GM04503 (cell line): ENCODE measurements at places on chromosomes 6 and 20.

DNA sequence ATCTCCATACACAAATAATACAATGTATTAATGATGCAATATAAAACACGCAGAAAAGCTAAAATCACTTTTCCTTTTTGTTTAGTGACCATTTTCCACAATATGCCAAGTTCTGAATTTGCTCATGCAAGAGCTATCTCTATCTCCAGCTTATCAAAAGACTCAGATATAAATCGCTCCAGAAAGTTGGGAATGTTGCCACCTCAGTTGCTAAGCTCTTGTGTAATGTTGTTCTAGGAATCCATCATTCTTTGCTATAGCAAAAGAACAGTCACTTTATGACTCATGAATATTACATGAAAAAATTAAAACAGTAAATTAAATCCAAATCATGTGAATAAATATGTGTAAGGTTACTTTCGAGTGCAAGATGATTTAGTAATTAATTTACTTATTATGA lies 8.7 kb downstream of the PLAGL1 start:
- DNase-seq, result no peak

GRCh38 chr20:48879612-48880245 lies 41.8 kb upstream of the ARFGEF2 start:
- DNase-seq, result no peak

DNA sequence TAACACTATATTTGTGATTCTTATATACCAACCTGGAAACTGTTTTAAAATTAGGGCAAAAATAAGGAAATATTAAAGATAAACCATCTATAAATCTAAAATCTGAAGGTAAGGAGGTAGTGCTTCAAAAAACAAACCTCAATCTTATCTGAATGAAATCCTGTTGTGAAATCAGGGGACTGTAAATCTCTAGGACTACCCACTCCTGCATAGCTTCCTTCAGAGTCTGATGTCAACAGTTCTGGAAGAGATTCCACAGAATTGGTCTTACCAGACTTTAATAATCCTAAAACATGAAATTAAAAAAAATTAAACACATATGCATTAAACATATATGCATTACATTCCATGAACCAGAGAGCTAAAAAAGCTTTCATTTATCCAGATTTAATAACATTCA lies 51.4 kb downstream of the IBTK start:
- DNase-seq, result no peak

DNA sequence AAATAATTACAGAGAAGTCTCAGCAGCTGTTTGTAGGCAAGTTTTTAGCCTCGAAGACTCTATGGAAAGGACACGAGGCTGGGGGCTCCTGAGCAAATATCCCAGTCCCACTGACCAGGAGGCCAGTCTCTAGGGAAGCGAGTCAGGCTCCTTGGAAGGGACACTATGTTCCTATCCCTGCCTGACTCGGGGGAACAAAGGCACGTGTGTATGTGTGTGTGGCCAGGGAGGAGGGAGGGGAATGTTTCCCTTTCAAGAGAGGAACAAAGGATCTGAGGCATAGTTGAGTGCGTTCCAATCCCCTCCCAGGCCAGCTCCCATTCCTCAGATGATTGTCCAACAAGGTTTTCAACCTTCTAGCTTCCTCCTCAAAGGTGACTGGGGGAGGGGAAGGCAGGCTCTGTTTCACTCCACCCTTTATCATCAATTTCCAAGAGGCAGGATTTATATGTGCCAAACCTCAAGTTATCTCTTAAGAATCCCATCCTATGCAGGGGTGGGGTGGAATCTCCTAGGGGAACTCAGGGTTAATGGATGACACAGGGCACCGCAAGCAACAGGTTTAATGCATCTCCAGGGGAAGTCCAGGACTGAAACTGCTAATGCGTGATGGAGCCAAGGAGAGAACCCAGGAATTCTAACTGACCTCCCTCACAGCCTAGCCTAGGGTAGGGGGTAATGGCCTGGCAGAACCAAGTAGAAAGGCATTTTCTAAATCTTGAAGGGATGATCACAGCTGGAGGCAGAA lies 9.9 kb downstream of the BCL2L1 start:
- DNase-seq, result peak; percentile 64

- no peak for DNase-seq
Measured at GRCh38 chr6:157280157-157280556, 43.2 kb downstream of the TMEM242 start.

DNA sequence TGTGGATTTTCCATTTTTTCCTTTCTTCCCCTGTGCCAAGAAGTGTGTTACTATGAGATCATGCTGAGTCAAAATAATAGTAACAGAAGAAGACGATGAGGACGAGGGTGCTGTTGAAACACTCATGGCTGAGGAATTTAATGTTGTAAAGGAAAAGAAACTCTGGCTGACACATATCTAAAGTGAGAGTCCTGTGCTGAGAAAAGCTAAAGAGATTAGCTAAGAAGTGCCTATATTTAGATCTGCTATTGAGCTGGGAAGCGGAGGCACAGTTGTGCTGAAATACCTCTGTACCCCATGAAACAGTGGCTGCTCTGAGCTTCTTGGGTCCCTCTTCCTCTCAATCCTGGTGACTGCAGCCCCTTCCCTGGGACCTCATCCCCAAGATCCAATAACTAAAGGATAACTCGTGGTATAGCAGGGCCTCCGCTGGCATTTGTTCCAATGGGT lies 1.1 kb upstream of the SYTL3 start:
- peak; percentile 92 for DNase-seq

DNA sequence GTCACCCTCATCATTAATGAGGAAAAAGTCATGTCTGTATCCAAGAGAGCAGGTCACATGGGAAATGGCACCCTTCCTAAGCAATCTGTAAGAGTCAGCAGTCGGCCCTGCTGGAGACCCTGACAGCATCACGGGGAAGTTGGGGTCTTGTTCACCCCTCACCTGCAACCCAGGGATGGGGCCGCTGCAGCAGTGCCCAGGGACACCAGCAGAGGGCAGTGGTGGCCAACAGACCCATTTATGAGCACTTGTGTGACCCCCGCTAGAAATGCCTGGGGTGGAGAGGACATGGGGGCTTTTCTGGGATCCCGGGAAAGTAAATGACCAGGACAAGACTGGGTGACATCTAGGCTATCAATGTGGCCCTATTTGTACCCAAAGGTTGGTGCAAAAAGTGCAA lies 35.9 kb downstream of the ANKRD60 start:
- no peak for DNase-seq

DNA sequence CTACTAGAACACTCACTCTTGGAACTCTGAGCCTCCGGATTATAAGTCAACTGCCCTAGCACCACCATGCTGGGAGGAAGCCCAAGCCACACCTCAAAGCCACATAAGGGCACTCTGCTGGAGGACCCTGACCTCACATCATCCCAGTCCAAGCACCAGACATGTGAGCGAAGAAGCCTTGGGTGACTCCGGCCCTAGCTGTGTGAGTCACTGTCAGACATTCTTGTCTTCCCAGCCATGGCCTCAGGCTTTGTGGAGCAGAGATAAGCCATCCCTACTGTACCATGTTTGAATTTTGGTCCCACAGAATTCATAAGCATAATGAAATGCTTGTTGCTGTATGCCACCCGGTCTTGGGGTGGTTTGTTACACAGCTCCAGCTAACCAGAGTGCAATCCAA lies 247.7 kb downstream of the SOD2 start:
- DNase-seq, result no peak

- DNase-seq, result no peak
Measured at GRCh38 chr6:43891072-43891870, 121.3 kb downstream of the VEGFA start.

- no peak for DNase-seq
Measured at GRCh38 chr6:40371621-40372020, 215.5 kb downstream of the LRFN2 start.

- no peak for DNase-seq
Measured at GRCh38 chr6:138086573-138087196, 20.5 kb downstream of the PERP start.

DNA sequence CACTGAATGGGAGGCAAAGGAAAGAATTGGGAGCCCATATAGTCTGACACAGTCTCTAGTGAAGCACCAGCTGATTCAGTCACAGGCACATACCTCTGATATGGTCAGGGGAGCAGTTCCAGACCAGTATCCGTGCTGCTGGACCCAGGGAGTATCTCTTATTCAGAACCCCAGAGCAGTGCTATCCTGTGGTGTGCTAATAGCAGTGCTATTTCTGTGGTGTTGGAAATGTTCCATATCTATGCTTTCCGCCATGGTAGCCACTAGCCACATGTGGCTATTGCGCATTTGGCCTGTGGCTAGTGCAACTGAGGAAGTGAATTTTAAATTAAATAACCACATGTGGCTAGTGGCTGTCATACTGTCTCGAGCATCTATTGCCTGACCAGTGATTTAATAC lies 11.0 kb downstream of the SCUBE3 start:
- DNase-seq, result no peak

GRCh38 chr6:30341728-30342127 lies 3.2 kb upstream of the RPP21 start:
- DNase-seq, result no peak

- no peak for DNase-seq
Measured at GRCh38 chr6:163373240-163373639, 41.3 kb upstream of the QKI start.

- DNase-seq, result no peak
Measured at GRCh38 chr6:84809455-84809854, 45.1 kb upstream of the TBX18 start.

DNA sequence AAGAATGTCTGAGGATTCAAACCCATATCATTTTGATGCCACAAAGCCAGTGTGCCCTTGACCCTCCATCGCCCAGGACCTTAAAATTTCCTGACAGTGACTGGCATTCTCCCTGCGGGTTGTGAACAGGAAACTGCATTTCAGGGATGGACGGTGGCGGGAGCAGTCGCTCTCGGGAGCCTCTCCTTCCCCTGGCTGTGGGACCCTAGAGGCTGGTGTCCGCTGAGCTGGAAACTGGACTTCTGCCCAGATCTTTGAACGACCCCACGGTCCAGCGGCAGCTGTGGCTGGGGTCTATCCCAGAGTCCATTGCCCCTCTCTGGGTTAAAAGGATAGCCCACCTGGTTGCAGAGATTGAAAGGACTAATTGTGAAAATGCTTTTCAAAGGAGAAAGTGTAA lies 1.4 kb upstream of the SEC63 start:
- DNase-seq, result no peak

- no peak for DNase-seq
Measured at GRCh38 chr20:44141873-44142272, 45.1 kb downstream of the JPH2 start.

DNA sequence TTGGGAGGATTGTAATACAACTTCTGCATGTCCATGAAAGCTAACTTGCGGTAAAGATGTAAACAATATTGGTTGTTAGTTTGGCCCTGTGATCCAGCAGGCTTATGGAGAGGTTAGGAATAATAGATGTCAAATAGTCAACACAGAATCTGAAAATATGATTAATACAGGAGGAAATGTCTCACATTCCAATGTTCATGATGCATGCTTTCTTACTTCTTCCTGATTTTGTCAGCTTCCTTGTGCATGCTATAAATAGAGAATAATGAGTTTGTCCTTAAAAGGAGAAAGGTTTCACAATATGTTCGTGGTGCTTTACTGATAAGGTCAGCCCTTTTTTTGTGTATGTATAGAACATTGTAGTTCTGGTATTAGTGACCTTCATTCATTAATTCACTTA lies 136.7 kb downstream of the MMUT start:
- peak; percentile 36 for DNase-seq

DNA sequence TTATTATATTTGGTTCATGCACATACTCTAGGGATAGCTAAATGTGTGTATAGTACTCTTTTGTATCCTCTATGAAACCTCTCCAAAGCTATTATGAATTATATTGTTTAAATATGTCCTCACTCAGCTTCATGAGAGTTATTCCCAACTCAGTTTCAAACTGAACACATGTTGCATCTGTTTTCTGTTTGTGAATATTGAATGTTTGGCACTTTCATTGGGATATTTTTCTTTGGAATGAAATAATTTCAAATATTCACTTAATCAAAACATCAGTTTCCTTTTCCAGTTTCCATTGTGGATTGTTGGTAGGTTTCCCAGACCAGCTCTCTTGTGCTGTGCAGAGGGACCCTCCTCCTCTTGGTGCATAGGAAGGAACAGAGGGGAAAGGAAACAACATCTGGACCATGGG lies 46.6 kb downstream of the HDAC2 start:
- DNase-seq, result no peak

- DNase-seq, result no peak
Measured at GRCh38 chr6:161436106-161436876, 162.4 kb upstream of the AGPAT4 start.

- no peak for DNase-seq
Measured at GRCh38 chr6:116244284-116244683, 9.6 kb downstream of the TSPYL4 start.

- DNase-seq, result no peak
Measured at GRCh38 chr6:137291441-137291840, 72.3 kb upstream of the IFNGR1 start.

GRCh38 chr6:170271771-170272314 lies 19.0 kb downstream of the DLL1 start:
- DNase-seq, result no peak

- DNase-seq, result no peak
Measured at GRCh38 chr6:163612200-163612599, 197.7 kb downstream of the QKI start.

GRCh38 chr6:4274382-4275082 lies 139.2 kb upstream of the ECI2 start:
- no peak for DNase-seq
